ENCODE measurements at places on chromosomes 5 and 9. TPM values are rescaled to one million over a fixed set of nuclear protein-coding genes. Genes with fewer than 3 reads are reported as not detected.

PHF24 gene
- not detected for total RNA-seq

DIRAS2 gene
- not detected for total RNA-seq

PCDHB7 gene
- total RNA-seq, result not detected

ADAMTSL1 gene
- total RNA-seq, result not detected

RNF183 gene
- total RNA-seq, result not detected

ARL14EPL gene
- not detected for total RNA-seq

NR6A1 gene
- total RNA-seq, result 0.26 TPM

SLC6A3 gene
- total RNA-seq, result not detected

FOXD4 gene
- not detected for total RNA-seq

KLHL3 gene
- total RNA-seq, result 13.7 TPM

GABRG2 gene
- total RNA-seq, result not detected

NUDT12 gene
- total RNA-seq, result 0.29 TPM

THBS4 gene
- 1.4 TPM for total RNA-seq

PARP8 gene
- 78.5 TPM for total RNA-seq

HTR4 gene
- total RNA-seq, result not detected

PCDHGA3 gene
- not detected for total RNA-seq

CD14 gene
- 0.42 TPM for total RNA-seq

NSMF gene
- total RNA-seq, result 59.0 TPM

ADAMTS12 gene
- not detected for total RNA-seq

IL31RA gene
- total RNA-seq, result not detected

TCF7 gene
- 97.8 TPM for total RNA-seq

PTRH1 gene
- 10.2 TPM for total RNA-seq

FBXL7 gene
- not detected for total RNA-seq

IFNA8 gene
- not detected for total RNA-seq

SPATA31D4 gene
- not detected for total RNA-seq

C9 gene
- not detected for total RNA-seq

Measured in activated CD8-positive, alpha-beta T cell treated with anti-CD3 and anti-CD28 coated beads, Interleukin-2, amount 10 ng/mL, durations not matched to agents 7 days and 5 days (primary cell).